ENCODE measurements at places on chromosomes 2 and 18. TPM values are rescaled to one million over a fixed set of nuclear protein-coding genes. Genes with fewer than 3 reads are reported as not detected.

DNA sequence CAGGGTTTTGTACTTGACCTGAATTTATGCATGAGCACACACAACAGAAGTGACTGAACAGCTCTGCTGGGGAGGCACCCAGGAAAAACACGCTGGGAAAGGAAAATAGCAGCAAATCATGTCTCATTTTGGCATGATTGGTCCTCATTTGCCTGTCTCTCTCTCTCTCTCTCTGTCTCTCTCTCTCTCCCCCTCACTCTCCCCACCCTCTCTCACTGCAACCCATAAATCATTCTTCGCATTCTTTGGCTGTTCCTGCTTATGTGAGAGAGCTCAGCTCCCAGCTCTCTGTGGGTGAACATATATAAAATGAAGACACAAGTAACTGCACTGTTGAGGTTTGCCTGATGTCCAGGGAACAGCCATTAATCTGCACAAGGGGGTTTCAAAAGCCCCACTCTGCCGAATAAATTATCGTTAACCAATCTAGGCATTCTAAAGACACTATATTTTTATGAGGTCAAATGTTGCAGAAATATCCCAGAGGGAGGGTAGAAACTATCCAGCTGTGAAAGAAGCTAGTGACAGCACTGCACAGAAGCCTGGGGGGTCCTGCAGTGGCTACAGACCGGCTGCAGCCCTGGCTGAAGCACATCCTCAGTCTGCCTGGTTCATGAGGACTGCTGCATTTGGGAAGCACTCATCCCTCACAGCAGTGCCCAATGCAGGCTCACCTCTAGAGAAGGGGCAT lies 260.3 kb downstream of the AFF3 start:
- no peak for DNase-seq

- DNase-seq: no peak
Measured at GRCh38 chr2:113305146-113305545, 26.4 kb upstream of the PAX8 start.

The FAM228A gene
- not detected for total RNA-seq

The TET3 gene
- total RNA-seq: 6.1 TPM

All from NCI-H460 (cell line).